Activated CD4-positive, alpha-beta T cell treated with anti-CD3 and anti-CD28 coated beads, Interleukin-2, amount 10 ng/mL, durations not matched to agents 7 days and 5 days (primary cell): ENCODE measurements at places on chromosomes 1 and 21. TPM values are rescaled to one million over a fixed set of nuclear protein-coding genes. Genes with fewer than 3 reads are reported as not detected.

HES3 gene
- total RNA-seq = not detected

DNA sequence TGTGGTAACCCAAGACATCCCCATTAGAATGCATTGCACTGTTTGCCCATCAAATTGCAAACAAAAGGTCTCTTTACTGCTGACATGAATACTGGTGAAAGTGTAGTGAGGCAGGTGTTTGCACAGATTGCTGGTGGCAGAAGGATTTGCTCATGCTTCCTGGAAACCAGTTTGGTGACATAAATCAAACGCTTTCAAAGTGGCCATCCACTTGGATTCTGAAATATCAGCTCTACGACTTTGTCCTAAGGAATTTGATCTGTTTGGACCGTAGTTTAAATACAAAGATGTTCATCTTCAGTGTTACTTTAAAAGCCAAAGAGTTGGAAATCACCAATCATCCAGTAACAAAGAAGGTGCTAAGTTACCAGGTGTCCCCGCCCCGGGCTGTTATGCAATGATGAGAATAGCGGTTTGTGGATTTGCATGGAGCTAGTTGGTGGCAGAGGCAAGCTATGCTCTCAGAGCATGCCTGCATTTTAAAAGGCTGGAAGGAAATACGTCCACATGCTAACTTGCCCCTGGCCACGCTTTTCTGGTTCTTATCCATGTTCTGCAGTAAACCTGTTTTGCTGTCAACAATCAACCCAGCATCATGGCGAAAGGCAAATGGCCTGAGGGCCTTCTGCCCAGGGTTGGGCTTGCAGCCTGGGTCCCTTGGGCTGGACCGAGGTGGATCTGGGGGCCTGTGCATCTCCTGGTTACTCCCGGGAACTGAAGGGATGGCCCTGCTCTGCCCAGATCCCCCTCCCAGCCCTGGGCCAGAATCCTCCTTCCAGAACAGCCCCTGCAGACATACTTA, 49.2 kb downstream of the UMODL1 start:
- no peak overlapping the region for H3K27ac ChIP-seq
- no peaks in the 10 kb centered on the region for H3K36me3 ChIP-seq
- peaks cover 51% of the 10 kb centered on the region for H3K4me1 ChIP-seq
- H3K4me3 ChIP-seq = no peak overlapping the region
- no peak for DNase-seq
- H3K27me3 ChIP-seq = peaks cover 49% of the 10 kb centered on the region

GPX7 gene
- 22.8 TPM for total RNA-seq

ITGB3BP gene
- total RNA-seq = 58.7 TPM

GRCh38 chr1:213521206-213521605, 466.6 kb upstream of the PROX1 start:
- no peak overlapping the region for H3K27ac ChIP-seq
- H3K4me3 ChIP-seq = no peak overlapping the region
- no peaks in the 10 kb centered on the region for H3K36me3 ChIP-seq
- H3K27me3 ChIP-seq = no peaks in the 10 kb centered on the region
- no peak for DNase-seq
- H3K4me1 ChIP-seq = no peaks in the 10 kb centered on the region

DNA sequence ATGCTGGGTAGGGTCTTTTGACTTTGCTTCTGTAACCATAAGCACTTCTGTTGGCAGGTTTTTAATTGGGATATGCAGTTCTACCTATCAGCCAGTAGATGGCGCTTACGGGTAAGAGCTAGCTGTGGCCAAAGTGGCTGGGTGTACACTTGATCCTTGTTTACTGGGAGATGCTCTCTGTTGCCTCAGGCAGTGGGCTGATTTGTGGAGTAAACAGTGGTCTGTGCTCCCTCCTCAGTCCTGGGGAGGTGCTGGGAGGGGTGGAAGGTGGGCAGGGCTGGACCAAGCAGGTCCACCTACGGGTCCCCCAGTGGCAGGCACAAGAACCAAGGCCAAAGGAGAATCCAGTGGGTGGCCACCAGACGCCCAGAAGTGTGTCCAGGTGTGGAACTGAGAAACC, 43.4 kb downstream of the RALGPS2 start:
- H3K27ac ChIP-seq = no peak overlapping the region
- no peak overlapping the region for H3K4me3 ChIP-seq
- peak; percentile 40 for DNase-seq
- no peaks in the 10 kb centered on the region for H3K36me3 ChIP-seq

FALEC gene
- total RNA-seq = 0.64 TPM

TMEM82 gene
- total RNA-seq = not detected

RIMS3 gene
- total RNA-seq = 4.0 TPM

SIPA1L2 gene
- total RNA-seq = 0.62 TPM

DNA sequence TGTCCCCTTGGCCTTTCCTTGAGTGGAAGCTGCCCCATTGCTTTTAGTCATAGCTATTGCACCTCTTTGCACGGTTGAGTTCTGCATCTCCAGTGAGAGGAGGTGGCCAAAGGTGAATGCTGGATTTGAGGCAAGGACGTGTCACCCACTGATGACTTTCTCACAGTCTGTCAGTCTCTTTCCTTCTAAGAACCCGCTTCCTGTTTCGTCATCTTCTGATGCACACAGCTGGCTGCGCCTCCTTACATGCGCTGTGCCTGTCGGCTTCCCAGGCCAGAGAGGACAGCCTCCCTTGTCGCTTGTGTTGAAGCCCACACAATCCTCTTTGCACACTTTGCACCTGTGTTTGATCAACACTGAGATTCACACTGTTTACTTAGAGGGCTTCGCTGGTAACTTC, 41.8 kb upstream of the PWP2 start:
- H3K4me3 ChIP-seq = peak overlapping the region; percentile 53
- no peaks in the 10 kb centered on the region for H3K27me3 ChIP-seq
- H3K36me3 ChIP-seq = peaks cover 45% of the 10 kb centered on the region
- DNase-seq = peak; percentile 87
- peak overlapping the region; percentile 96 for H3K27ac ChIP-seq

DNA sequence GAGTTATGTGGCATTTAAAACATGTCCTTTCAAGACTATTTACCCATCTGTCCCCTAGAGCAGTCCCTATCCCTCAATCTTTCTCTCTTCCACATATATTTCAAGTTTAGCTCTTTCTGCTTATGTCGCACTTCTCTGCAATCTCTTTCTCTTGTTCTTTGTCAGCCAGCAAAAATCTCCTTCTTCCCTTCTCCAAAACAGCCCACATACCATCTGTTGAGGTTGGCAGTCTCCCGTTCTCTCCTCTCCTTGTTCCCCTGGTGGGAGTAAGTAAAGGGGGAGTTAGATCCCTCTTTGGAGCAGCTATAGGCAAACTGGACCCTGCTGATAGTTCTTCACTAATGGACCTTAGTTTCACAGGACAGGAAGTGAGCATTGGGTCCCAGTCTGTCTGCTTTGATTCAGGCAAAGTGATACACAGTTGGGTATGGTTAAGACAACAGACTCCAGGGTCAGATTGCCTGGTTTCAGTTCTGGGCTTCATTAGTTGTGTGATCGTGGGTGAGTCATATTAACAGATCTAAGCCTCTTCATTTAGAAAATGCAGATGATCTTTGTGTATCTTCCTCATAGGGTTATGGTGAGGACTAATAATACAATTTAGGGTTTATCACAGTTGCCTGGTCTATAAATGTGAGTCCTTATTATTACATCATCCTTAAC, 19.7 kb downstream of the BRINP2 start:
- no peak overlapping the region for H3K27ac ChIP-seq
- H3K4me3 ChIP-seq = no peak overlapping the region
- H3K36me3 ChIP-seq = no peaks in the 10 kb centered on the region
- DNase-seq = no peak
- H3K4me1 ChIP-seq = no peaks in the 10 kb centered on the region

MPL gene
- total RNA-seq = not detected

DNA sequence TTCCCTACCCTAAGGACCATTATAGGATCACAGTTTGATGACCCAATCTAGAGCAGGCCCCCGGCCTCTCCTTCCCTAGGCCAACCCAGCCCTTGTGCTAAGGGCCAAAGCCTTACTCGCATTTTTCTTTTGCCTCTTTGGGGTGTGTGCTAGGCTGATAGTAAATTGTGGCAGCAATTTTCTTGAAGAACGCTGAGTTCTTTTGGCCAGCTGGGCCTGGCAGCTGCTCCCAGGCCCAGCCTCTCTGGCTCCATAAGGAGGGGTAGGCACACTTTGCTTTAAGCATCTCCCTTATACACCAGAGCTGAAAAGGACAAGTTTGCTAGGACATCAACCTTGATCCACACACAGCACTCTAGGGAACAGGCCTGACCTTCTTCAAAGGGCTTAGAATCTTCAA, 4.2 kb downstream of the OLFML2B start:
- H3K27ac ChIP-seq = no peak overlapping the region
- no peak overlapping the region for H3K4me3 ChIP-seq
- H3K36me3 ChIP-seq = no peaks in the 10 kb centered on the region
- DNase-seq = no peak

DNA sequence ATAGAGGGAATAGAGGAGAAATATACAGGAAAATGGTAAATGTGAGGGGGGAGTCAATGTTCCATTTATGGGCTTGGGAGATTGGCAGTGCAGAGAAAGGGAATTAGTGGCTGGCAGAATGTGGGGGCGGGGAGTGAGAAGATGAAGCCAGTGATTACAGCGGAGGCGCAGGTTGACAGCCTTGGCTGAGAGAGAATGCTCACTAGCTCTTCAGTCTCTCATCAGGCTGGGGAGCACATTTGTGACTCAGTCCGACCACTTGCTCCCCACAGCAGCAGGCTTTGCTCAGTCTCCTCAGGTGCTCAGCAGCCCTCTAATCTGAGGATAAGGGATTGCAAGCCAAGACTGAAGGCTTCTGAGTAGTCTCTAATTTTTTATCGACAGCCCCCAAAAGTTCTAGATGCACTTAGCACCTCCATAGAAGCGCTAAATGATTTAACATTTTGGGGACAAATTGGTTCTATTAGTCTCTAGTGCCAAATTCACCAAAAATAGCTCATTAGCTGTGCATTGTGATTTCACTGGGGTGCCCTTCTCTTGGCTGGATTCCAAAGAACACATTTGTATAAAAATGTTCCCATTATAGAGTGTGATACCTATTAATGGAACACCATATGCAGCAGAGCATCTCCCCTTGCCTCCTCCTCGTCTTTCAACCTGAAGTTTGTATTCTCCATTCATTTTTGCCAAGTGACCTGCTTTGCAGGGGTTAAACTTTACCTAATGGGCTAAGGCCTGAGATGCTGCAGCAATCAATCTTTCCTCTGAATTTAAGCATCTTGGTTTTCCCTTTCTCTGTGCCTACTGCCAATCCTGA, 191.8 kb downstream of the ZNF326 start:
- DNase-seq = no peak
- no peak overlapping the region for H3K4me3 ChIP-seq
- no peaks in the 10 kb centered on the region for H3K4me1 ChIP-seq
- H3K36me3 ChIP-seq = no peaks in the 10 kb centered on the region

- H3K36me3 ChIP-seq = peaks cover 12% of the 10 kb centered on the region
- peak overlapping the region; percentile 64 for H3K27ac ChIP-seq
- H3K4me1 ChIP-seq = peaks cover 40% of the 10 kb centered on the region
- no peak overlapping the region for H3K4me3 ChIP-seq
- no peaks in the 10 kb centered on the region for H3K27me3 ChIP-seq
Measured at GRCh38 chr1:37922767-37923550, 23.9 kb downstream of the INPP5B start.

- no peaks in the 10 kb centered on the region for H3K36me3 ChIP-seq
- no peaks in the 10 kb centered on the region for H3K4me1 ChIP-seq
- no peak overlapping the region for H3K27ac ChIP-seq
- peaks cover 46% of the 10 kb centered on the region for H3K27me3 ChIP-seq
Measured at GRCh38 chr1:203354246-203354645, 3.3 kb upstream of the FMOD start.

DNA sequence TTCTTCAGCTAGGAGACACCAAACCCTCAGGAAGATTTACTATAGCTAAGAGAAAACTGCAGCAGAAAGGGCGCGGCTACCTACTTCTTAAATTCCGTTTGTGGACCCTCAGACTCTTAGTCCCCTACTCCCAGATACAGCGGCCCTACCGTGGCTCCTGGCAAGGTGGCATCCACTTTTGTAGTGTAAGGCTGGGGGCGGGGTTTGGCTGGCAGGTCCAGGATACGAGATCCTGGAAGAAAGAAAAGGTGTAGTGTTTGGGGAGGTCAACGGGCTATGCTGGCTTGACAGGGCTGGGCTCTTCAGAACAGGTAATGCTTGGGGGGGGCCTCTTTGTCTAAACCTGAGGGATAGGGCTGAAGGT, 280 bp downstream of the CREB3L4 start:
- H3K4me3 ChIP-seq = peak overlapping the region; percentile 88
- peaks cover 63% of the 10 kb centered on the region for H3K4me1 ChIP-seq
- no peak for DNase-seq

DNA sequence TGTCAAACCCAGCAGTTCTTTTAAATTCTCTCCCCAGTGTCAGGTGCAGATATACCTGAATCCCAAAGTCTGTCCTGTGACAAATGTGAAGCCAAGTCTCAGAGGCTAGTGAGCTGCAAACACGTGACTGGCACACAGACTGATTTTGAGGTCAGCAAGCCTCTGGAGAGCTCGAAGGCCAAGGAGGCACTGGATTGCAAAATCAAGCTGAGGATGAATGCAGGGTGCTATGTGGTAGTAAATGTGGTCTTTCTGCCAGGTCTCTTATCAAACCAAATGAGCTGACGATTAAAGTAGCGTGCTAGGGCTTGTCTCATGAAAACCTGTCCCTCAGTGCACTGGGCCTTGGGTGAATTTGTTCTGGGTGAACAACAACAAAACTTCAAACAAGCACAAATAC, 20.6 kb downstream of the GPR3 start:
- peaks cover 80% of the 10 kb centered on the region for H3K36me3 ChIP-seq
- no peak overlapping the region for H3K4me3 ChIP-seq
- no peaks in the 10 kb centered on the region for H3K27me3 ChIP-seq
- H3K4me1 ChIP-seq = peaks cover 12% of the 10 kb centered on the region

DNA sequence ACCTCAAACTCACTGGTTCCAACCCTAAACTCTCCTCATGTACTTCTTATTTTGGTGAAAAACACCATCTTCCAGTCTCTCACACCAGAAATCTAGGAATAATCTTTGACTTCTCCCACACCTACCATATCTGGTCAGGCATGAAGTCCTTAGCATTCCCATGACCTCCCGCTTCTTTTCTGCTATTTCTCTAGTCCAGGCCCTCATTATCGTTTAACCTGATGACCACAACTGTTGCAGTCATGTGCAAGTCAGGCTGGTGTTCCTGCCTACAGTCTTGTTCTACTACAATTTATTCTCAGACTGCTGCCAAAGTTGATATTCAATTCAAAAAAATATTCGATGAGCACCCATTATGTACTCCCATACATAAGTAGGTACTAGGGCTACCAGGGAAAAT, 71.3 kb downstream of the PIK3R3 start:
- H3K27ac ChIP-seq = no peak overlapping the region
- H3K4me3 ChIP-seq = no peak overlapping the region
- peaks cover 34% of the 10 kb centered on the region for H3K4me1 ChIP-seq
- DNase-seq = no peak
- H3K27me3 ChIP-seq = no peaks in the 10 kb centered on the region

GRCh38 chr1:9086796-9087195, 17.4 kb upstream of the SLC2A5 start:
- H3K27ac ChIP-seq = no peak overlapping the region
- H3K27me3 ChIP-seq = peaks cover 26% of the 10 kb centered on the region
- DNase-seq = no peak
- H3K36me3 ChIP-seq = no peaks in the 10 kb centered on the region
- no peak overlapping the region for H3K4me3 ChIP-seq
- H3K4me1 ChIP-seq = peaks cover 23% of the 10 kb centered on the region

- peaks cover 2% of the 10 kb centered on the region for H3K36me3 ChIP-seq
- no peak for DNase-seq
- peaks cover 35% of the 10 kb centered on the region for H3K27me3 ChIP-seq
- H3K27ac ChIP-seq = no peak overlapping the region
- H3K4me1 ChIP-seq = peaks cover 3% of the 10 kb centered on the region
Measured at GRCh38 chr1:20371883-20372282, 81.2 kb downstream of the VWA5B1 start.

BRINP3 gene
- not detected for total RNA-seq
